ENCODE measurements at places on chromosomes 4 and X. TPM values are rescaled to one million over a fixed set of nuclear protein-coding genes. Genes with fewer than 3 reads are reported as not detected.

GRCh38 chr4:158682066-158682465, 10.0 kb downstream of the ETFDH start:
- no peak for DNase-seq

- DNase-seq, result no peak
Observed at GRCh38 chr4:74649193-74649592, 145.1 kb downstream of the BTC start.

DNA sequence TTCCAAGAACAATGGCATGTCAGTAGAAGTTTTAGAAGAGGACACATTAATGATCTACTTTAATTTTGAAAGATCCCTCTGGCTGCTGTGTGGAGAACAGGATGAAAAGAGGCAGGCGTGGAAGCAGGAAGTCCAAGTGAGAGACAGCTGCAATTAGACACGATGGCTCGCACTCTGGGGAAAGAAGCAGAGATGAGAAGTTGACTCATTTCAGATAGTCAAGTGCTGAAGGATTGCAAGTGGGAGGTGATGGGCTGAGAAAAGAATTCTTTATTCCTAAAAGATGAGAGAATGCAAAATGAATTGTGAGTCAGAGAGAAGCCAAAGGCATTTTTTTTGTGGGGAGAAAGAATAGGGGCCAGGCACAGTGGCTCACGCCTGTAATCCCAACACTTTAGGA, 16.5 kb downstream of the RXFP1 start:
- no peak for DNase-seq

GRCh38 chr4:155684892-155685541, 18.4 kb downstream of the GUCY1A1 start:
- no peak for DNase-seq

DNA sequence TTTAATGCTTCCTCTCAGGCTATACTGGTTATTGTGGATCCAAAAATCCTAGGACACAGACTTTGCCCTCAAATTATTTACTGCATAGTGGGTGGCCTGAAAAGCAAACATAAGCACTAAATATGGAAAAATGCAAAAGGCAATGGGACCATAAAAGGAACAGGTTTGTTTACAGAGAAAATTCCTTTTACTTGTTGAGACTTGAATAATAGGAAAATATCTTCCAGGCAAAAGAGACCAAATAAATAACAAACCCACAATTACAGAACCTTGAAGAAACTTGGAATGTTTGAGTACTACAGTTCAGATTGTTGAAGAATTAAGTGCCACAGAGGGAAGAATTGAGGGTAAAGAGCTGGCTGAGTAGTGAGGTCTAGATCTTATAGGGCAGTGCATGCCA, 711.0 kb downstream of the C4orf33 start:
- DNase-seq, result no peak

GRCh38 chr4:128341634-128342033, 54.0 kb upstream of the PGRMC2 start:
- no peak for DNase-seq

DNA sequence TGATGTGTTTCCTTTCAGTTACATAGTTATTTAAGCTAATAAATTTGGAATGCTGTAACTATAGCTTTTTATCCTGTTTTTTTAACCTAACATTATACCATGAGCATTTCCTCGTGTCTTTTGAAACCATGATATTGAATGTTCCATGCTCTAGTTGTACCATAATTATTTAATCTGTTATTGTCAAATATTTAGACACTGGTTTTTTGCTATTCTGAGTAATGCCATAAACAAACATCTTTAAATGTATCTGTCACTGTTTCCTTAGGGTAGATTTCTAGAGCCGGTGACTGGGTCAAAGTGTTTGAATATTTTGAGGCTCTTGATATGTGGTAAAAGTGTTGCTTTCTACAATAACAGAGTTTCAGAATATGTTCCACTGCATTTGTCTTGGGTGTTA, 5.4 kb downstream of the IGBP1 start:
- no peak for DNase-seq

GRCh38 chr4:147788791-147789190, 56.9 kb downstream of the ARHGAP10 start:
- DNase-seq, result no peak

DNA sequence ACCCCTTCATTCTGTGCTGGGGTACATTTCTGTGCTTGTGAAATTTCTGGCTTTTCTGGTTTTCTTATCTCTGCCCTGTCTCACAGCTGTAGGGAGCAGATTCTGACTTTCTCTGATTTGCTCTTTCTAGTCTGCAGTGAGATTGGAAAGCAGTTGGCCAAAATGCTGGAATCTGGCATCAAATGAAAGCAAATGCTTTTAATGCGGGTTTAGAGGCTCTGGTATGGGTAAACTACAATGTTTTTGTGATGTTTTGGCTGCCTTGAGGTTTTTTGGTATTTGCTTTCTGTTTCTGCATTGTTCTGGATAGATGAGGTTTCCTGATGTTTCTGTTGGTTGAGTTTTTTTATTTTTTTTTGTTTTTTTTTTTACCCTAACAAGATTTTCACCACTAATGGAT, 23.8 kb downstream of the SMIM20 start:
- no peak for DNase-seq

DNA sequence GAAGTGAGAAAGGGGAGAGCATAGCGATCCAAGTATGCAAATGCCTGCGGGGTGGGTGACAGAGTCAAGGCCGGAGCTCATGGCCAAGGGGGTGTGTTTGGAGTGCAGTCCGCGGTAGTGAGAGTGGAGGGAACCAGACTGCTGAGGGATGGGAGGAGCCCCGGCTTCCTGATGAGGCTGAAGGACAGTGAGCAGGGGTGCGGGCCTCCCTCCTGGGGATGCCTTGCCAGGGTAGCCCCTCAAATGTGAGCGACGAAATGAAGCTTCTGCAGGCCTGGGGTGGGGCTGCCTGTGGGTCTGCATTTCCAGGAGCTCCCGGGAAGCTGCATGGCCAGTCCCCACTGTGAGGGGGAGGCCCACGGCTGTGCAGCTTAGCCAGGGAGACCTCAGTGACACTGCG, 45.0 kb downstream of the PSAPL1 start:
- no peak for DNase-seq

GRCh38 chr4:6471307-6472007, 957 bp downstream of the PPP2R2C start:
- no peak for DNase-seq

- DNase-seq, result no peak
Observed at GRCh38 chrX:136030303-136031191, 45.3 kb downstream of the SLC9A6 start.

The PPP1R2C gene
- not detected for polyA plus RNA-seq

The NOCT gene
- polyA plus RNA-seq, result 8.8 TPM

The MAP9 gene
- 35.3 TPM for polyA plus RNA-seq

The GRIPAP1 gene
- polyA plus RNA-seq, result 72.9 TPM
